ENCODE measurements at places on chromosomes 16 and 17.
A peak's percentile ranks its signal among the peaks of the same experiment; 100 is the strongest.

DNA sequence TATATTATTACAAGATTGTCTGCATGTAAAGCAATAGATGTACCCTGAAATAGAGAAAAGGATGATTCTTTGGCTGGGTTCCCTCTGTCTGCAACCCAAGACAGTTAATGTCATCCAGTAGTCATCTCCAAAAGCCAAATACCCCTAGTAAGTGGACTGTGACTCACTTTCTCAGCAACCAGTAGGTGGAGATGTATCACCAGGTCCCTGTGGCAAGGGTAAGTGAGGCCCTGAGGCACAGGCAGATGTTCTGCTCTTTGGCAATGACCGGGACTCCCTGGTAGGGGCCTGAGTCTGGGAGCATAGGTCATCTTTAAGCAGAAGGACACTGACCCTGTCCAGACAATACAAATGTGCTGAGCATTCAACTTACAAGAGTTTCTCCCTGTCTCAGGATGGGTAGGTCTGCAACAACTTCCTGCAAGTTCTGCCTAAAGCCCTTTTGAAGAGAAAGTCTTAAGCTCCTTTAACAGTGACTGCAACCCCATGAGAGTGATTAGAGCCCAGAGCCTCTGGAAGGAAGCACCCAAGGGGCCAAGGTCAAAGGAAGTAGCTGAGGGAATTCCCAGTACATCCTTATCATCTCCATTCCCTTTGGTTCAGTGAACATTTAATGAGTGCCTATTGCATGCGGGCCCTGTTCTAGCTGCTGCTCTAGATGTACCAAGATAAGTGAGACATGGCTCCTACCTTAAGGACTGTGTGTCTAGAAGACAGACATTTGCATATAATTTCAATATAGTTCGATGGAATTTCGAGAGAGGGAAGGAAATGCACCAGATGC, 31.9 kb downstream of the PMP22 start:
- DNase-seq: peak; percentile 67

DNA sequence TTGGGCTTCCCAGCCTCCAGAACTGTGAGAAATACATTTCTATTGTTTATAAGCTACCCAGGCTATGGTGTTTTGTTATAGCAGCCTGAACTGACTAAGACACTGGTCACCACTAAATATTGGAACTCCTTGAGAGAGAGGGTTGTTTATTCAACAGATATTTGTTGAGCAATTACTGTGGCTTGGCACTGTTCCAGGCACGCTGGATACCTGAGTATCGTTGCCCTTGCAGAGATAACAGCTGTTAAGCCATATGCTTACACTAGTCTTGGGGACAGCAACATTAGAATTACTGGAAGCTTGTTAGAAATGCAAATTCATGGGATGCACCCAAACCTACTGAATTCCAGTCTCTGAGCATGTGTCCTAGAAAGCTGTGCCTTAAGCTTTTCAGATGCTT, 230.7 kb downstream of the HS3ST4 start:
- DNase-seq: peak; percentile 7

DNA sequence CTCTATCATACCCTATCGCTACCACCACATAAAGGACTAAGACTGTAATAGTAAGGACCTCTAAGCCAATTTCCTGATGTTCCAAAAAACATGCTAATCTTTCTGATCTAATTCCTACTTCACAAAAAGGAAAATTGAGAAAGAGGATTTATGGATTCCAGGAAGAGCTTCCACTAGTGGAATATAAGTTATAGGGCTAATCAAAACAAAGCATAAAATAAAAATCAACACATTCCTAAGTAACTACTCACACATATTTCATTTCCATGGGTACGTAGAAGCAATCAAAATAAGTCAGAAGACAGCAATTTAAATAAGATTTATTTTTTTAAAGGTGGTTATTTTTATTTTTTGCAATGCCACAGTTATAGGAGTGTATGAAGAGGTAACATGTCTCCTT, 12.4 kb downstream of the CCDC43 start:
- no peak for DNase-seq

- DNase-seq: peak; percentile 32
Measured at GRCh38 chr17:18314059-18314730, 599 bp downstream of the TOP3A start.

Data from OCI-M1 (cell line).